Neuronal stem cell (in vitro differentiated cells): ENCODE measurements at places on chromosomes 2 and 18.

GRCh38 chr18:55830544-55830943, 242.6 kb upstream of the TCF4 start:
- no peak for DNase-seq

DNA sequence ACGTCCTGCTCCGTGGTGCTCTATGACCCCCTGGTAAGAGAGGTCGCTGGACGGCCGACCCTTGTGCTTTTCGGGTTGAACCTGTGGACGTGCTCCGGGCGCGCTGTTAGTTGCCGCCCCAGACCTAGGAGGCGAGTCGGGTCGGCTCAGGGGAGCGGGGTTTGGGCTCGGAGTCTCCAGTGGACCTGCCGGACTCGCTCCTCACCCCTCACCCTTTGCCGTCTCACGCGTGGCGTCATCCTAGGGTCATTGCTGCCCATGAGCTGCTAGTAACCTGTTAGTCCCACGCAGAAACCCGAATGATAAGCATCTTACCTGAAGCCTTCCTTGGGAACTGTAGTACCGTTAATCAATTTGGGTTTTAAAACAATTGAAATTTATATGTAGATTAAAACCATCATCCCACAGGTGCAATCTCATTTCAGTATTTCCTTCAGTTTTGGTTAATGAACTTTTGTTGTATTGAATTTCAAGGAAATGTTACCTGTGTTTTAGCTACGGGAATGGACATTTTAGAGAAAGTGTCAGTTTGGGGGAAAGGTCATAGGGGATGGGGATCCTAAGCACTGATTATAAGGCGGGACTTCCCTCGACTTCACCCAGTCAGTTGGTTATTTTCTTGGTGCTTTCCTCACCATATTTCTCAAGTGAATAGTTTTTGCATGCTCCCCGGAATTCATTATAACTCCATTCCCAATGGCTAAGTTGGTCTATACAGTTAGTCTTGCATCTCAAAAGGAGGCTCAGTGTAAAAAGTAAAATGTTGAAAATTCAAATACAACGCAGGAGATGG, 536 bp downstream of the ELP2 start:
- peak; percentile 0 for DNase-seq

GRCh38 chr18:24786027-24786426, 325.6 kb downstream of the HRH4 start:
- no peak for DNase-seq

DNA sequence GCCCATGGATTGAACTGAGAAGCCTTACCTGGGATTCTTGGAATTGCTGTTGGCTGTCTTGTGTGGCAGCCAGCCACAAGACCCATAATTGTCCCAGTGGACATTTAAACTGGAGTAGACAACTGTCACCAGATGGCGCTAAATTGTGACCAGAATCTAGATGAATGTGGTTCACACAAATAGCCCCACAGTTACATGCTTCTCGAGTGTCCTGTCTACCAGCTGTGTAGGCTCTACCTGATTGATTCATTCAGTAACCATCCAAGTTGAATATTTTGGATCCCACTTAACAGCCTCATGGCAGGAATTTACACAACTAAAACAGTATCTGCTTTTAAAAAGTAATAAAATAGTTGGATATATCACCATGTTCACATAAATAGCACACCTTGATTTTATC, 73.2 kb downstream of the MAP4K4 start:
- DNase-seq = no peak

DNA sequence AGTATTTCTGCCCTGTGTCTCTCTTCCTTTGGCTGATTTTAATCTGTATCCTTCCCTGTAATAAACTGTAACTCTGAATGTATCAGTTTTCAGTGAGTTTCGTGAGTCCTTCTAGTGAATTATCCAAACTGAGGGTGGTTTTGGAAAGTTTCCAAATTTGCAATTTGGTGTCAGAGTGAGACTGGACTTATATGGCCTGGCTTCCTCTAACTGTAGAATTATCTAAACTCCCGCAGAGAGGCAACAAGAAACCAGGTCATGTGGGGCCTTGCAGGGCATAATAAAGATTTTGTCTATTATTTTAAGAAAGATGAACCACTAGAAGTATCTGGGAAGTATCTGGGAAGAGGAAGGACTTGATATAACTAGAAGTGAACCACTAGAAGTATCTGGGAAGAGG, 95.3 kb upstream of the RNF152 start:
- no peak for DNase-seq

DNA sequence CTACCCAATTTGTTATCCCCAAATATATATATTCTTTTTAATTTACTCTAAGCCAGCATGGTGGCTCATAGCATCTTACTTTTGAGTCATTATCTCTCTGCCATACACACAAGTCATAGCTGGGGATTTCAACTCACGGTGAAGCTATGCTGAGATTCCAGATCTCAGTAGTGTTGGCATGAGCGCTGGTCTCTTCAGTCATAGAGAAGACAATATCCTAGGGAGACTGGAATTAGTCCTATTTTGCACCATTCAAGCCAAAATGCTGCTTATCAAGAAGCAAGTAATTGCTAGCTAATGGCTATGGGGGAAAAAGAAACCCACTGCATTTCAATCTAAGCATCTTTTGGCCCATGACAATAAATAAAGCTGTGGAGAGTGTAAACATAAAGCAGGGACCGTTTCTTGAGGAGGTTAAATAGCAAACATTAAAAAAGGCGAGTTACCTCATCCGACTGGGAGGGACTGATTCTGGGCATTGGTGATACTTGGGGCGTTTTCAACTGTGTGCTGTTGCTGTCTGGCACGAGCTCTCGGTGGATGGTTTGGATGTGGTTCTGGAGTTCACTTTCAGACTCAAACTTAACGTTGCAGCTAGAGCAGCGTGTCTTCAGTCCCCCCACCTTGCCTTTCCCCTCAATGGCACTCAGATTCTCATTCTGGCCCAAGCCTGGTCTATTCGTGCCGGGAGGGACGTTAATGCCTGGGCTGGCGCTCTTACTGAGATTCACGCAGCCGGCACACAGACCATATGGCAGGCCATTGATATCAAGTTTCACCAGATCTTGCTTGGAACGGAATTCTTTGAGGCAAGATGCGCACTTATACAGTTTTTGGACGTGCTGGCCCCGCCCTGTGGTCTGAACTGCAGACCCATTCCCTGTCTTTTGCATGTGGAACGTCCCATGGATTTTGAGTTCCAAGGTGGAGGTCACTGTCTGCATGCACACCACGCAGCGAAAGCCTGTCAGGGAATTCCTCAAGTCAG, 127.8 kb downstream of the ZNF521 start:
- no peak for DNase-seq

GRCh38 chr2:9637330-9637729, 6.5 kb upstream of the YWHAQ start:
- DNase-seq = no peak

DNA sequence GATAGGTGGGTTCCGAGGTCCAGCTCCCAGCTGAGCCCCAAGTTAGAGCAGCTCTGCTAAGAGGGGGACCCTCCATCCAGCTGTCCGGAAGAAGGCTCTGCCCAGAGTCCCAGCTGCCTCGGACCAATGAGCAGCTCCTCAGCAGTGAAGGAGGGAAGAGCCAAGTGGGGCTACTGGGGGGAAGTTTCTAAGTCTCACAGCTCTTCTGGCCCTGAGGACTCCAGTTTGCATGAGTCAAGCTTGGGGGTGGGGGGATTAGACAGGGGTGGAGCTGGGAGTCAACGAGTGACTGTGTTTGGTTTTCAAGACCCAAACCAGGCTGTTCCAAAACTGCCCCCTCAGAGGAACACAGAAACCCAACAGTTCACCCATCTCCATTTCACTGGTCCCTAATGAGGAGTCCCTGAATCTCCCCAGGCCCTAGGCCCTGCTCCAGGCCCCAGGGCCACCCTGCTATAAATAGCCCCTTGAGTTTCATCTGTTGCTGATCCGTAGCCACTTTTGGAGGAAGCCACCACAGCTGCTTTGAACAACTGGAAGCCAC, 100.9 kb downstream of the TNS1 start:
- no peak for DNase-seq
